Activated T-helper 17 cell treated with anti-CD3 and anti-CD28 coated beads, Interleukin-2, amount 50 U/mL, for 72 hours (primary cell): ENCODE measurements at places on chromosomes 11 and 22. TPM values are rescaled to one million over a fixed set of nuclear protein-coding genes. Genes with fewer than 3 reads are reported as not detected.

Gene TRIM51
- total RNA-seq: not detected

Gene SCN4B
- 0.09 TPM for total RNA-seq

Gene TEX54
- total RNA-seq: 0.82 TPM

Gene TMEM191B
- total RNA-seq: 1.3 TPM

Gene IGSF9B
- 25.4 TPM for total RNA-seq

- ATAC-seq: no peak
These were observed 3.8 kb downstream of the TBC1D10C start for GRCh38 chr11:67407688-67408163.

DNA sequence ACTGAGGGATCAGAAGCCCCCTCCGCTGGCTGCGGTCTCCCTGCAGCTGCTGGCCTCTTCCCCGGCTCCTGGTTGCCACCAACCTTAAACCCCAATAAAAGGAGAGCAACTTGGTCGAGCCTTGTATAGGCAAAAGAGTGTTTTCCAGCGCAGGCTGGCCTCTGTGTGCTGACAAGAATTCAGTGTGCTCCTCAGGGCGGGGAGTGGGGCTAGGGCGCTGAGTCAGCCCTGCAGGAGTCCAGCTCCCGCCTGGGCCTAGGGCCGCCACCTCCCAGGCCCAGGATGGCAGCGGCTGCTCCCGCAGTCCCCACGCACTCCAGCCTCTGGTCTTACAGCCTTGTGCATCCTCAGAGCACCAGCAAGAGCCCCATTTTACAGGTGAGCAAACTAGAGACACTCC lies at the start of gene SHISAL1:
Gene SHISAL1, minus strand, starts transcription at position 186 of the 400 bp plus-strand sequence. CDS start 12,006 bp downstream, outside the sequence.
- ATAC-seq: no peak

DNA sequence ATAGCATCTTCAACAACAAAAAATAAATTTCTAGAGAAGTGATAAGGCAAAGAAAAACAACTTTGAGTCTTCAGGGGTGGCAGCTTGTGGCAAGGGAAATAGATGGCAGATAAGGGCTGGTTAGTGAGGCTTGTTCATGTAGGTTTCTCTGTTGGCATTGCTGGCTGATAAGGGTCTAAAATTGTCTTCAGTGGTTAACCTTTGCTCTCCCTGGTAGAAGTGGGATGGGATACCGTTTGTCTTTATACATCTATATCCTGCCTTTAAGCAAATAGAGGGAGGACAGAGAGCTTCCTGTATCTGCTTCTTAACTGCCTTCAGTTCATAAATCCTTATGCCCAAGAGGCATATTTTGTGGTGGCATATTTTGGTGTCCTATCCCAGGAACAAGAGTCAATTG lies 57.1 kb downstream of the TRAF6 start:
- ATAC-seq: no peak

- ATAC-seq: no peak
These were observed 66.1 kb upstream of the OR5AN1 start for GRCh38 chr11:59292611-59293010.

GRCh38 chr11:106331176-106331575 lies 253.7 kb downstream of the AASDHPPT start:
- no peak for ATAC-seq

DNA sequence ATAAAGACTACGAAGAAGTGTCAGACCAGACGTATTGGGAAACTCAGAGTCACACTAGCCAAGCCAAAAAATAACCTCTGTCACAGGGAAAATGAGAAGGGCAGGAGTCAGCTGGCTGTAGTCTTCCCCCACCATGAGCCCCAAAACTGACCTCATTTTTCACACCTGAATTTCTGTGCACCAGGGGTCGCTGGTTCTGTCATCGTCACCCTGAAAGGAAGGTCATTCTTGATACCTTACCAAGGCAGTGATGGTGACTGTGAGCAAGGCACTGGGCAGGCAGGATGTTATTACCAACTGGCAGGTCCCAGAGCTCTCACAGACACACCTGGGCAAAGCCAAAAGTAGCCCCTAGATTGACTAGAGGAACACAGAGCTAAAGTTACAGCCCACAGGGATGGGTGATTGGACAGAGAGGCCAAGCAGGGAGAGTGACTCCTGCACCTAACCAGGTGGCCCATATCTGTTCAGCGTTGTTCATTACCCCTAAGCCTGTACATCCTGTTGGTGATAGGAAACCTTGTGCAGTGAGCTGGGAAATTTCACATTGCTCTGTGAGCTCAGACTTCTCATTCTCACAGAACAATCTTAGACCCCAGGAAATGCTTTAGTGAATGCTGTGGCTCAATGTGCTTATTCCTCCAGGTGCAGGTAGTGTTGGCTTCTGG lies 32.3 kb upstream of the OR56A1 start:
- ATAC-seq: no peak

- ATAC-seq: no peak
These were observed 32.7 kb downstream of the METTL15 start for GRCh38 chr11:28140689-28141455.

DNA sequence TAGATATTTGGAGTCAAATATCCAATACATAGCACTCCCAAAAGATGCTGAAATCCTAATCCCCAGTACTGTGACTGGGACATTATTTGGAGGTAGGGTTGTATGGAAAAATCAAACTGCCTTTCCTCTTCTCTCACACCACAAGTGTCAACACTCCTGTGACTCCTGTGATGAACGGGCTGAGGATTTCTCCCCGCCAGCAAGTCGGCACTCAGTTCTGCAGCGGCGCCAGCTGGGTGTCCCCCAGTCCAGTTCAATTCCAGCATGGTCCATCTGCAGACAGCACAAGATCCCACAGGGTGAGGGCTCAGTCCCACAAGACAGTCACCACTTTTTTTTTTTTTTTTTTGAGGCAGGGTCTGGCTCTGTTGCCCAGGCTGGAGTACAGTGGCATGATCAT lies 4.3 kb upstream of the PARVB start:
- no peak for ATAC-seq

GRCh38 chr22:26310616-26311015 lies 118.4 kb upstream of the ASPHD2 start:
- no peak for ATAC-seq

- no peak for ATAC-seq
These were observed 88.4 kb upstream of the GNAZ start for GRCh38 chr22:22981670-22982571.

DNA sequence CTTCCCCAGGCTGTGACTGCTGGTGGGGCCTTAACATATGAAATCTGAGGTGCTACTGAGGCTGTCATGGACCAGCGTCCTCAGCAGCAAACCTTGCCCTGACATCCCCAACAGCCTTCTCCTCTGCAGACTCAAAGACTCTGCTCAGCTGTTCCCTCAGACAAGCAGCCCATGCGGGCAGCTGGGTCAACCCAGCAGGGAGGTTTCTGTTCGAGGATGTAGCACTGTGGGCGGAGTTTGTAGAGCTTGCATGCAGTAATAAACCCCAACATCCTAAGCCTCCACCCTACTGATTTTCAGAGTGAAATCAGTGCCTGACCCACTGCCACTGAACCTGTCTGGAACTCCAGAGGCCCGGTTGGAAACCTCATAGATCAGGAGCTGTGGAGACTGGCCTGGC lies 88.8 kb upstream of the XKR3 start:
- ATAC-seq: no peak

GRCh38 chr11:44797886-44798606 lies 71.3 kb downstream of the TSPAN18 start:
- ATAC-seq: no peak

DNA sequence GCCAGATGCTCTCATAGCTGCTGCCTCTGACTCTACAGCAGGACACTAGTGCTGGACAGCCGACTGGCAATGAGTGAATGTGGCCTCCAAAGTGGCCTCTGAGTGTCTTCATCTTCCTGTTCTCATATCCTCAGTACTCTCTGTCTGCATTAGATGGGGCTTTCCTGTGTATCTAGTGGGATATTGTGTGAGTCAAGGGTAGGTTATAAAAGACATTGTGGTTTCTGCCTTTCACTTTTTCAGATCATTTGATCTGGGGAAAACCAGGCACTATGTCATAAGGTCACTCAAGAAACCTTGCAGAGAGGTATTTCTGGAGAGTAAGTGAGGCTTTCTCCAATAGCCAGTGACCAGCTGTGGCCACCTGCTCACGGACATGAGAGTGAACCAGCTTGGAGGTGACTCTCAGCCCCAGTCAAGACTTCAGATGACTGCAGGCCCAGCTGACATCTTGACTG lies 333.6 kb upstream of the NCAM1 start:
- peak; percentile 63 for ATAC-seq

DNA sequence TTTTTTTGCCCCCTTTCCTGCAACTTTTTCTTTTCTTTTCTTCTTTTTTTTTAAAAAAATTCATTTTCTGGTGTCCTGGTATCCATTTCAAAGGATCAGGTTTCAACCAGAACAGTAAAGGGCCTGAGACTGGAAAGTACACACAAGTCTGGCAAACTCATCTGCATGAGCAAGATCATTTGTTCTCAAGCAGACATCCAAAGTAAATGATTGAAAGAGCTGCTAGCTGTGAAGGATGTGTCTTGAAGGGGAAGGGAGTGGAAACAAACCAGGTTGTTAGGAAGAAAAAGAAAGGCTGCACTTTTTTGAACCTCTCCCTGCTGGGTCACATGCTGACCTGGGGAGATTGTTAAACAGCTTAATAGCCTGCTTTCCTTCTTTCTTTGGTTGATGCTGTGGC lies 5.3 kb downstream of the YAP1 start:
- no peak for ATAC-seq

DNA sequence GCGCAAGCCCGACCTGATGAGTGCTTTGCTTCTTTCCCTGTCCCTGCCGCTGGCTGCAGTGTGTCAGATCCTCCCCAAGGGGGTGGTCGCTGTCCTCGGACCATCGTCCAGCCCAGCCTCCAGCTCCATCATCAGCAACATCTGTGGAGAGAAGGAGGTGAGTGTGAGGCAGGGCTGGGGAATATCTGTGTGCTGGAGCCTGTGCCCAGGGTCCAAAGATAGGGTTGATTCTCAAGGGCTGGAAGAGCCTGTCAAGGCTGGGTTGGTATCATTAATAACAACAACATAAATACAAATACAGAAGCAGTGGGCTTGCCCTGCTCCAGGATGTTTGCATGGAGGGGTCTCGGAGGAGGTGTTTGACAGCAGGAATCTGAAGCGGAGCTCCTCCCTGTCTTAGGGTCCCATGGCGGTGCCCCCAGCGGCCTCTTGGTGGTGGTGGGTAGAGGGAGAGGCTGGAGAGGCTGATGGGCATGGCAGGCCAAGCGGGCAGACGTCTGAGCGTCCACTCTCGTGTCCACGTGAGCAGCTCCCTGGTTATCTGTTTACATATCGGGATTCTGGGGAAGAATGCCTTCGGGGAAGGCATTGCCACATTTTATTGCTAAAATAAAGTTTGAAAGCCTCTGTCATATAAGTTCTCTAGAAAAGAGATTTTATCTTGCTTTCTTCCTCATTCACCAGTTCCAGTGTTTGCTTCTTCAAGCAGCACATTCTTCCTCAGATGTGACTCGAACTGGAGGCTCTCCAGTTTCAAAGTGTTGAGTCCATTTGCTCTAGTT lies 208.4 kb upstream of the TBCEL start:
- ATAC-seq: no peak

DNA sequence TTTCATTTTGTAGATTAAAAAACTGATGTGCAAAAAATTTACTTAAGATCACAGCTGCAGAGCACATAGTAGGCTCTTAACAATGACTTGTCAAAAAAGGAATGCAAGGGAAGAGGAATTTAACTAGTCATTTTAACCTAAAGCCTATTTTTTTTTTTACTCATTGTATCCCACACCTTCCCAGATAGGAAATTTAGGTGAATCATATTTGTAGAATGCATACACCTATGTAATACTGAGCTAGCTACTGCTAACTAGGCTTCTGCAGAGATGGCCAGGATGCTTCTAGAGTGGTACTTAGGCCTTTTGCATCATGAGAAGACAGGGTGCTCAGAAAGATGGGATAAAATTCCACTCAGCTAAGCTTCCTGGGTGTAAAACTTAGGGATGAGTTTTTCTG lies 387.3 kb downstream of the AASDHPPT start:
- no peak for ATAC-seq

GRCh38 chr11:77559686-77560401 lies 29.9 kb upstream of the AQP11 start:
- ATAC-seq: peak; percentile 31

- peak; percentile 13 for ATAC-seq
These were observed 706 bp upstream of the SCYL1 start for GRCh38 chr11:65524014-65524740.
